ENCODE measurements at places on chromosomes 4 and X.

DNA sequence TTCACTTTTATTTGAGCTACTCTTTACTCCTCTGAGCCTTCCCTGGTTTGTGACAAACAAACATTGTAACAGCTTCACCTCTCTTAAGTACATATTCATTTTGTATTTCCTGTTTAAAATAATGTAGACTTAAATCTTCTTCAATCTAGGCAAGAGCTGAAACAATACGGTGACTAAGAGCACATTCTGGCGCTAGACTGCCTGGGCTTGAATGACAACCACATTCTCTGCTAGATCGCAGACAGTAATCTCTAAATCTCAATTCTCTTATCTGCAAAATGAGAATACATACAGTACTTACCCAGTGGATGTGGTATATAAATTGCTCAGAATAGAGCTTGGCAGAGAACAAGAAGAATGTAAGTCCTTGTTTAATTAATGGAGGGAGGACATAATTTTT is 144.8 kb downstream of the ARAP2 start:
- DNase-seq: no peak

- DNase-seq: no peak
Observed at GRCh38 chr4:44086753-44087152, 361.9 kb downstream of the KCTD8 start.

- no peak for DNase-seq
Observed at GRCh38 chrX:68930542-68931317, 101.9 kb downstream of the EFNB1 start.

GRCh38 chr4:85603437-85604336 is 128.7 kb downstream of the ARHGAP24 start:
- DNase-seq: no peak

GRCh38 chr4:77003400-77003799 is 53.8 kb downstream of the SEPTIN11 start:
- no peak for DNase-seq

- peak; percentile 32 for DNase-seq
Observed at GRCh38 chr4:144355811-144356757, 215.6 kb upstream of the GYPA start.

- no peak for DNase-seq
Observed at GRCh38 chrX:16658284-16658683, 8.3 kb downstream of the S100G start.

DNA sequence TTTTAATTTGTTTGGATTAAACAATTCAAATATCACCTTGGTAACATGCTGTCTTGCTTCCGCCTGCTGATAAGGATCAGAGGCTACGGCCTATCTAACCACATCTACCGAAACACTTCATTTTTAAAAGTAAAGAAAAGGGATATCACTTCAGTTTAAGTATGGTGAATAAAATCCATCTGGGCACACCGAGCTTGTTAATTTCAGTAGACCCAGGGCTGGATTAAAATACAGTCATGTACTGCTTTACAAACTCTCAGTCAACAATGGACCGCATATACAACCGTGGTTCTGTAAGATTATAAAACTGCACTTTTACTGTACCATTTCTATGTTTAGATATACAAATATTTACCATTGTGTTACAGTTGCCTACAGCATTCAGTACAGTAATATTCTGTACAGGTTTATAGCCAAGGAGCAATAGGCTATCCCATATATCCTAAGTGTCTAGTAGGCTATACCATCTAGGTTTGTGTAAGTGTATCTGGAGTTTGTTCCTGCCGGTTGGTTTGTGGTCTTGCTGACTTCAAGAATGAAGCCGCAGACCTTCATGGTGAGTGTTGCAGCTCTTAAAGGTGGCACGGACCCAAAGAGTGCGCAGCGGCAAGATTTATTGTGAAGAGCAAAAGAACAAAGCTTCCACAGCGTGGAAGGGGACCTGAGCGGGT is 40.0 kb downstream of the SEPTIN11 start:
- DNase-seq: no peak

DNA sequence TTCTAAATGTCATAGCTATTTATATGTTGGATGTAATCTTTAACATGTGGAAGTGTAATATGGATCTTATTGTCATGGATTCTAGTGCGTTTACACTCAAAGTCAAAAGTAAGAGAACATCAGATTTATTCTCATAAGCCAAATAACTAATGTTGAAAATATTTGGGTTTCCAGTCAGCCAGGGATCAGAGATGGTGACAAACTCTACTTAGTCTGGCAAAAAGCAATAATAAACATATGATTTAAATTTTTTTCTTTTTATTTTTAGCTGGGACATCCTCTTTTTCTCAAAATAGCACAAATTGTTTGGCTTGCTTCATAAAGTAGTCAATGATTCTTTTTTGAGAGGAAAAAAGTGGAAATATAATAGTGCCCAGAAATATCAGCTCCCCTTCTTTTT is 392.3 kb downstream of the ARHGAP24 start:
- DNase-seq: no peak

DNA sequence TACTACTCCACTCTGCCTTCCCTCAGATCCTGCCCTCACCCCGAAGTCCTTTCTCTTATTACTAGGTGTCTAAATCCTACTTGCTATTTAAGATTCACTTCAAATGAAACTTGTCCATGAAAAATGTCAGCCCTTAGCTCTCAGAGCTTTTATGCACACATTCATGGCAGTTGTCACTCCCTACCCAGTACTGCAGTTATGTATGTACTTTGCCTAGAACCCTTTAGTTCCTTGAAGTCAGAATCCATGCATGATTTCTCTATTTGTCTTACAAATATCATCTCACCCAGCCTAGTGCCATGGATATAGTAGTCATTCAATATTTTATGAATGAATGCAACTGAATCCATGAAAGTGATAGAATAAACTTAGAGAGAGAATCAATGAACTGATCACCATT is 3.3 kb upstream of the EPGN start:
- no peak for DNase-seq

DNA sequence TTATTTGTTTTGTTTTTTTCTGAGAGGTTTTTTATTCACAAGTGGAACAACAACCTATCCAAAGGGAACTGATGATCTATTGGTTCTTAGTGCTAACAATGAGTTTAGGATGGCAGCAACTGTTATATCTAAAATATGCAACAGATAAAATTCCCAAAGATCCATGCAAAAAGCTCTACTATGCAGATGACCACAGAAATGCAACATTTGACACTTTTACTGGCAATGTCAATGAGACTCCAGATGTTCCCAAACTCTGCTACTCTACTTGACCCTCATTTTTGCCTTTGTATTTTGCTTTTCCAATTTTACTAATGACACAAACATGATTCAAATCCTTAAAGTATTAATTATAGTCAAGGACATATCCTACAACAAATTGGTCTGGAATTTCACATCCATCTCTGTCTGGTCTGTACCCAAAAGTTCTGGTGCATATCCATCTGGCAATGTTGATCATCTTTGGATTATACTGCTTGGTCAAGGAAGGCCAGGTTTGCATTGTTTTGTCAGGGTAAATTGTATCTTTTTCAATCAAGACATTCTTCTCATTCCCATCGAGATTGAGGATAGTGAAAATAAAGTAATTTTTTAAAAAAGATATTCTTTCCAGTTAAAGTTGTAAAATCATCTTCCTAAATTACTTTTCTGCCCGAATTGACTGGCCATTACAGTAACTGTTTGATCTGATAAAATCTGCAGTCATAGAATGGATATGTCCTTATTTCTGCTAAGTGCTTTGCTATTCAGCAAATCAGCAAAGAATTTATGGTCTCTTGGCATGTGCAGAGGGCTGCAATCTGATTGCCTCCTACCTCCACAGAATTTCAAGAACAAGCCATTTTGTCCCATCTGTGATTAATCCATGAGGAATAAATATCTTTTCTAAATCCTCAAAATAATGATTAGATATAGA is 73.6 kb downstream of the FGFBP1 start:
- no peak for DNase-seq

DNA sequence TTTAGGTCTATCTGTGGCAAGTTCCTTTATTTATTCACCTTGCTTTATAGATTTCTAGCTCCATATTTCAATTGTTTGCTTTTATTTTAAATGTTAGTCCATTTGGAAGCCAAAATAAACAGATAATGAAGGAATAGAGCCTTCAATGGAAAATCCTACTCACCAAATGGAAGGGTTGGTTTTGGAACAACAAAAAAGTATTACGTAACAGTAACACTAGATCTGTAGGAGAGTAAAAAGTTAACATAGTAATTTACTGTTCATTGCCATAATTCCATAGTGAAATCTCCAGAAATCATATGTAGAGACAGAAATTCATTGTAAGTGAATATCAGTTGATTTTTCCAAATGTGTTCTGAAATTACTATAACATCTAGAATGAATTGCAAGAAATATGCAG is 34.6 kb downstream of the NWD2 start:
- no peak for DNase-seq

GRCh38 chr4:27089186-27089585 is 228.5 kb downstream of the STIM2 start:
- DNase-seq: no peak

GRCh38 chr4:3725936-3726870 is 40.0 kb upstream of the ADRA2C start:
- DNase-seq: no peak

- no peak for DNase-seq
Observed at GRCh38 chrX:2577844-2578466, 77.2 kb upstream of the DHRSX start.

GRCh38 chr4:128232719-128233118 is 54.9 kb downstream of the PGRMC2 start:
- no peak for DNase-seq

GRCh38 chr4:184528713-184529112 is 54.4 kb upstream of the IRF2 start:
- no peak for DNase-seq

GRCh38 chrX:123108513-123109427 is 75.3 kb upstream of the GRIA3 start:
- no peak for DNase-seq

GRCh38 chr4:119729835-119730670 is 101.4 kb upstream of the PDE5A start:
- peak; percentile 84 for DNase-seq

All from AG04450 (cell line).